ENCODE measurements at places on chromosomes 13 and 19.

- DNase-seq = no peak
Observed at GRCh38 chr13:73939071-73939380, 195.2 kb downstream of the KLF12 start.

DNA sequence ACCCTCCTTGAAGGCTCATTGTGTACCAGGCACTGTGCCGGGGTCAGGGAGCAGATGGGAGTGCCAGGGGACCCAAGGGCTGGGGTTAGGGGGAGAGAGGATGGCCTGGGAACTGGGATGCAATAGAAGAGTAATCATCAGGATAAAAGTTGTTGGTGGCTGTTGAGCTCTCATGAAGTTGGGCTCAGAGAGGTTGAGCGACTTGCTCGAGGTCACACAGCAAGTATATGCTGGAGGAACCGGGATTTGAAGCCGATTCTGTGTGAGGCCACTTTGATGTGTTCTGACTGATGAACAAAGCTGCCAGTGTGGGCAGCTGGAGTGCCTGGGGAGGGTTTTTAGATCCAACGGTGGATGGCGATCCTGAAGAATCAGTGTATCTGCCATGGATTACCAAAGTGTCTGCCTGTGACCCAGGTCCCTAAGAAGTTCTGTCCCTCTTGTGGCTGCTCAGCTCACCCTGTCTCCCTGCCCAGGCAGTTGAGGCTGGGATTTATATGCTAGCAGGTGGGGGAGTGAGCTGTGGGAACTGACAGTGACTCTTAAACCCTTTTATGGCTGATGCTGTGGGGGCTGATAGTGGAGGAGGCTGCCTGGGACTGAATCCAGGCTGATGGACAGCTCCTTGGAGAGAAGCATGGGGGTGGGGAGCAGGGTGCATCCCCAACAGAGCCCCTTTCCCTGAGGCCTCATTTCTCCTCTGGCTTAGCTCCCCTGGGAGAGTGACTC is 8.3 kb downstream of the ARHGEF18 start:
- DNase-seq = no peak

GRCh38 chr13:21020176-21020575 is 41.2 kb downstream of the LATS2 start:
- DNase-seq = no peak

DNA sequence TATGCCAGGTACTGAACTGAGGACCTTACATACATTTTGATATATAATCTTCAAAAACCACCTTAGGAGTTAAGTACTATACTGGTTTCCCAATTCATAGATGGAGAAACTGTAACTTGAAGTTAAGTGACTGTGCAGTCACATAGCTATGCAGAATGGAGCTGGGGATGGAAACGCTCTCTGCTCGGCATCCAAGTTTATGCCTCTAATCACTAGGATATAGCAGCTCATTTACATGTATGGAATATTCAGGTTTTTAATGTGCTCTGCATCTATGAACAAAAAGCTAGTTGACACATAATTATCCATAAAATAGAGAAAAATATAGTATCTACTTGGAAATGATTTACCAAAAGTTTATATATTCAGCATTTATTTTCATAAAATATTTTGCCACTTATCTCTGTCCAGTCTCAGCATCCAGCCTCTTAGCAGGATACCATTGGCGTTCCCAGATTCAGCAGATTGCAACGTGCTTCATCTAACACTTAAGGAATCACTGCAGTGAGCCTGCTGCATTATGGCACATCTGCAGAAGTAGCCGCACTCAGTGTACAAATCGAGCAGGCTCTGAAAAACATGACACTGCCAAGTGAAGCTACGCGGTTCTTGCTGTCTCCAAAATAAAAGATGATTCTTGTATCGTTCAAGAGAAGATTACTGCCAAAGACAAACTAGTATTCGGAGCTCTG is 70.4 kb downstream of the MRPL57 start:
- DNase-seq = no peak

- no peak for DNase-seq
Observed at GRCh38 chr19:7856679-7857663, 17.2 kb downstream of the PRR36 start.

DNA sequence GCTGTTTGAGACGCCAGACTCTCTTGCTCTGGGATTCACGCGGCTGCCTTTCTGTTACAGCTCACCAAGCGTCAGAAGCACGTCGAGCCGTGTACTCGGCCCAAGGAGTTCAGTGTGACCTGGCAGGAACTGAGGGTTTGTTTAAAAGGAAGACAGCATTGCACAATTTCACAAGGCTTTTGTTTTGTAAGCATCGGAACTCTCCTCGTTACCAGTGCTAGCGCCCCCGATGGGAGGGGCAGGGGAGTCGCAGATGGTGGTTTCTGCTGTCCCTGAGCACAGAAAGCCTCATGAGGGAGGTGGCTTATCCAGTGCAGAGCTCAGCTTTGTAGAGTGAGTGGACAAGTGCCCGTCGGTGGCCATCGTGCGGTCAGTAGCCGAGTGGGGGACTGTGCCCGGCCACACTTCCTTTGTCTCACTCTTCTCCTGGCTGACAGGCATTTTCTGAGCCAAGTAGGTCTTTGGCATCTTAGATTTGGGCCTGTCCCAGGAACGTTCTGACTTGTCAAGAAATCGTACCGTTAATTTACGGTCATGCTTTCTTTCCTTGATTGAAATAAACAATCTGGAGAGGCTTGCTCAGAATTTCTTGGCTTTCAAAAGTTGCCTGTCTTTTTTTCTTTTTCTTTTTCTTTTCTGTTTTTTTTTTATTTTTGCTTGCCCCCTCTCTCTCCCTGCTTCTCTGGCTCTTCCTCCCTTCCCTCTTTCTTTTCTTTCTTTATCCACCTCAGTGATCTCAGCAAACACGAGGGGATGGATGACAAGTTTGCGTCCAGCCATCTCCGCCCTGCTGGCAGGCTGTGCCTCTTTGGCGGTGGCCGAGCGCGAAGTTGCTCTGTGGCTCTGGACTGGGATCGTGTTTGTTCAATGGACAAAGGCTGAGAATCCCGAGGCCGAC is 7.7 kb downstream of the KDM4B start:
- DNase-seq = peak; percentile 24

- no peak for DNase-seq
Observed at GRCh38 chr19:57096685-57097361, 23.0 kb upstream of the USP29 start.

DNA sequence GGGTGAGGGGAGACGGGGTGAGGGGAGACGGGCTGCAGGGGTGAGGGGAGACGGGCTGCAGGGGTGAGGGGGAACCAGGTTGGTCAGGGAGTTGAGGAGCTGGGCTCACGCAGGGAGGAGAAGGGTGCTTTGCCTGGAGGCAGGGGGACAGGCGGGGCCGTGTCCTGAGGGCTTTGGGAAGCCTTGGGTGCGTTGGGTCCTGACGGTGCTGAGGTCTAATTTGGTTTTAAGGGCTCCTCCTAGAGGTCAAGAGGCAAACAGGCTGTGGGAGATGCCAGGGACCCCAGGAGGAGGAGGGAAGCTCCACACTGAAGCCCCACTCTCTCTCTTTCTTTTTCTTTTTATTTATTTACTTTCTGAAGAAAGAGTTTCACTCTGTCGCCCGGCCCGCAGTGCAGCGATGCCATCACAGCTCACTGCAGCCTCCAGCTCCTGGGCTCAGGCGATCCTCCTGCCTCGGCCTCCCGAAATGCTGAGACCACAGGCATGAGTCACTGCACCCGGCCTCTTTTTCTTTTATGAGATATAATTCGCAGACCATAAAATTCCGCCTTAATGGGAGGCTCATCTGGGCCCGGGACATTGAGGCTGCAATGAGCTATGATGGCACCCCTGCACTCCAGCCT is 9.3 kb upstream of the MISP start:
- peak; percentile 20 for DNase-seq

- DNase-seq = no peak
Observed at GRCh38 chr19:17510220-17510993, 1.0 kb upstream of the PGLS start.

GRCh38 chr19:28858933-28859332 is 354.0 kb downstream of the UQCRFS1 start:
- DNase-seq = no peak

- no peak for DNase-seq
Observed at GRCh38 chr13:93305886-93306285, 79.3 kb downstream of the GPC6 start.

GRCh38 chr19:19306191-19306590 is 14.1 kb downstream of the SUGP1 start:
- DNase-seq = no peak

- no peak for DNase-seq
Observed at GRCh38 chr13:99985241-99985874, 3.8 kb downstream of the ZIC2 start.

DNA sequence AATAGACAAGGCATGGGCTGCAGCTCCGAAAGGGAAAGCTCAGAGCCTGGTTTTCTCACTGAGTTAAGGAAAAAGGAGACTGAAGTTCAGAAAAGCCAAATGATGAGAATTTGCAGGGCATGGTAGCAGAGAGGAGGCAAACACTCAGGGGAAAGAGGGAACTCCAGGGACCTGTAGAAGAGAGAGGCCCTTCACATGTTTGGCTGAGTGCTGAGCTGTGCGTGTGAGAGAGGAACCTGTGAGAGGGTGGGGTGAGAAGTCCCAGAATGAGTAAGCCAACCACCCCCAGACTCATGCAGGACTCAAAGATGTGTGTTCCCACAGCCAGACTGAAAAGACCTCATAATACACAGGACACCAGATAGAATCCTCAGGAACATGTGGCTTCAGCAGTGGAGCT is 2.8 kb upstream of the CRYL1 start:
- no peak for DNase-seq

DNA sequence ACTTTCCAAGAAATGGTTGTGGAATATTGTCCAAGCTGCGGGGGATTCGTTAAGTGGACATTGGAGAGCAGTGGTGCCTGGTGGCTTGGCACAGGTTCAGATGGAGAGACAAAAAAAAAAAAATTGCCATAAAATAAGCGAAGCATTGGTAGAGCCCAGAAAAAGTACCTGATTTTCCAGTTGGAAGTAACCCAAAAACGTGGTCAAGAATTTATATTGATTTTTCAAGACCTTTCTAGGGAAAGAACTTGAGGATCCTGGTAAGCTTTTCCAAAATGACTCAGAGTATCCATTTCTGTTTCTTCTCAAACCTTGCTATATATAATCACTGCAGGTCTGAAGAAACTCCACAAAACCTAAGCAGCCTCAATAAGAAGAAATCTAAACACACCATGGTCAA is 94.6 kb downstream of the ING1 start:
- no peak for DNase-seq

DNA sequence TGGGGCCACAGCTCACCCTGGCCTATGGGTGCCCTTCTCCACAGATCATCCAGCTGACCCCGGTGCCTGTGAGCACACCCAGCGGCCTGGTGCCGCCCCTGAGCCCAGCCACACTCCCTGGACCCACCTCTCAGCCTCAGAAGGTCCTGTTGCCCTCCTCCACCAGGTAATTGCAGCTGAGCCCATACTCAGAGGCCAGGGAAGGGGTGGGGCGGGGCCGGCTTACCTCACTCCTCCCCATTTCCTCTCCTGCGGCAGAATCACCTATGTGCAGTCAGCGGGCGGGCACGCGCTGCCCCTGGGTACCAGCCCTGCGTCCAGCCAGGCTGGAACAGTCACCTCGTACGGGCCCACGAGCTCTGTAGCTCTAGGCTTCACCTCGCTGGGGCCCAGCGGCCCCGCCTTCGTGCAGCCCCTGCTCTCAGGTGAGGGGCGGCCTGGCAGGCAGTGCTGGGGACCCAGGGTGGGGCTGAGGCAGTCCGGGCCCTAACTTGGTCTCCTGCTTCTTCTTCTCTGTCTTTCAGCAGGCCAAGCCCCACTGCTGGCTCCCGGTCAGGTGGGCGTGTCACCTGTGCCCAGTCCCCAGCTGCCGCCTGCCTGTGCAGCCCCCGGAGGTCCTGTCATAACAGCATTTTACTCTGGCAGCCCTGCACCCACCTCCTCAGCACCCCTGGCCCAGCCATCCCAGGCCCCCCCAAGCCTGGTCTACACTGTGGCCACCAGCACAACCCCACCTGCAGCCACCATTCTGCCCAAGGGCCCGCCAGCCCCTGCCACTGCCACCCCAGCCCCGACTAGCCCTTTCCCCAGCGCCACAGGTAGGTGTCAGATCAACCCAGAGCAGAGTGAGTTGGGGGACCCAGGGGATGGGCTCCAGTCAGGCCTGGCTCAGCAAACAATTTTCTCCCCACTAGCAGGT is 9.6 kb upstream of the PRR19 start:
- no peak for DNase-seq

- DNase-seq = peak; percentile 38
Observed at GRCh38 chr19:54158812-54159351, 639 bp downstream of the LENG1 start.

DNA sequence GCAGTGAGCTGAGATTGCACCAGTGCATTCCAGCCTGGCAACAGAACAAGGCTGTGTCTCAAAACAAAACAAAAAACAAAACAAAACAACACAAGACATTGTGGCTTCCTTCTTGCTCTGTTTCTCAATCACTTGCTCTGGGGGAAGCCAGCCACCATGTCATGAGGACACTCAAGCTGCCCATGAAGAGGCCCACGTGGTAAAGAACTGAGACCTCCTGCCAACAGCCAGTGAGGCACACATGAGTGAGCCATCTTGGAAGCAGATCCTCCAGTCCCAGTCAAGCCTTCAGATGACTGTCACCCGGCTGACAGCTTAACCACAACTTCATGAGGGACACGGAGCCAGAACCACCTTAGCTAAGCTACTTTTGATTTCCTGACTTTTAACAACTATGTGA is 25.2 kb downstream of the CPT1C start:
- DNase-seq = no peak

GRCh38 chr19:3459089-3459881 is 21.0 kb downstream of the SMIM24 start:
- no peak for DNase-seq

DNA sequence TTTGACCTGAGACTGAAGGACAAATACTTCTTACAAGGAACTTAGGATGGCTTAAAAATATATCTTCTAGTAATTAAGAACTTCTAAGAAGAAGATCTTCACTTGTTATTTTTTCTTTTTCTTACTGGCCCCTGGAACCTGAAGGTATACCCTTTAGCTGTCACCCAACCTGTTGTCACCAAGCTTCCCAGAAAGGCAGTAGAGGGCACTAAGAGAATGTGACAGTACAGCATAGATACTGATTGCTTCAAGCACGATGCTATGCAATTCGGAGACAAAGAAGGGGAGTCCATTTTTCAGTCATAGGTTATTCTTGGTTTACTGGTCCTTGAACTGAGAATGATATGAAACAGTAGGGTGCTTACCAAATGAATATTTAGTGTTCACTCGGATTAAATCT is 208.3 kb upstream of the PCDH9 start:
- no peak for DNase-seq

GRCh38 chr13:43482026-43482425 is 304.7 kb downstream of the ENOX1 start:
- no peak for DNase-seq

GRCh38 chr19:16115301-16116039 is 3.8 kb downstream of the RAB8A start:
- DNase-seq = no peak

DNA sequence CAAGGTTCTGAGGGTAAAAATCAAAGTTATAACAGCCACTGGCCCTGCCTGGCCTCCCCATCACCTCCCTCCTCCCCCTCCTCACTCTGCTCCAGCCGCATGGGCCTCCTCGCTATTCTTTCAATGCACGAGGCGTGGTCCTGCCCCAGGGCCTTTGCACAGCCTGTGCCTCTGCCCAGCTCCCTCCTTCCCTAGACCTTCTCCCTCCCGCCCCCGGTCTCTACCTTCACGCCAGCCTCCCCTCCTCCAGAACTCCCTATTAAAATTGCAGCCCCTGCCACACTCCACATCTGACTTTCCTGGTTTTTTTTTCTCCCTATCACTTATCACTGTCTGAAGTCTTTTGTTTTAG is 3.3 kb downstream of the RAX2 start:
- no peak for DNase-seq

- DNase-seq = no peak
Observed at GRCh38 chr13:40247845-40248244, 418.6 kb downstream of the FOXO1 start.

All from CD4-positive, alpha-beta T cell treated with Interleukin-12 subunit alpha and Interleukin-12 subunit beta, for 1 hour (primary cell).